ENCODE measurements at places on chromosomes 12 and 14.

- peak; percentile 72 for DNase-seq
These were observed 1016.4 kb downstream of the NRXN3 start for GRCh38 chr14:79186523-79186922.

DNA sequence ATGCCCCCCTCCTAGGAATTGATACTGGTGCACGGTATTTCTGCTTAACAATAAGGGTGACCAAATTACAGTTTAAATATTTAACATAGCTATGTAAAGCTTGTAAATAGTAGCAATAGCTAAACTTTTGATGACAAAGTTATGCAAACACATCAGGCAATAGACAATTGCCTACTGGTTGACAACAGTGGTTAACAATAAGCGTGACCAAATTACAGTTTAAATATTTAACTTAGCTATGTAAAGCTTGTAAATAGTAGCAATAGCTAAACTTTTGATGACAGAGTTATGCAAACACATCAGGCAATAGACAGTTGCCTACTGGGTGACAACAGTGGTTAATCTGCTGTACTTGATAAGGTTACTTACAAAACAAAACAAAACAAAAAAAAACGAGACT, 886.5 kb upstream of the FLRT2 start:
- no peak for DNase-seq

GRCh38 chr12:53983950-53984572, 885 bp upstream of the HOXC10 start:
- no peak for DNase-seq

- DNase-seq, result no peak
These were observed 57.7 kb downstream of the ETNK1 start for GRCh38 chr12:22682663-22683062.

DNA sequence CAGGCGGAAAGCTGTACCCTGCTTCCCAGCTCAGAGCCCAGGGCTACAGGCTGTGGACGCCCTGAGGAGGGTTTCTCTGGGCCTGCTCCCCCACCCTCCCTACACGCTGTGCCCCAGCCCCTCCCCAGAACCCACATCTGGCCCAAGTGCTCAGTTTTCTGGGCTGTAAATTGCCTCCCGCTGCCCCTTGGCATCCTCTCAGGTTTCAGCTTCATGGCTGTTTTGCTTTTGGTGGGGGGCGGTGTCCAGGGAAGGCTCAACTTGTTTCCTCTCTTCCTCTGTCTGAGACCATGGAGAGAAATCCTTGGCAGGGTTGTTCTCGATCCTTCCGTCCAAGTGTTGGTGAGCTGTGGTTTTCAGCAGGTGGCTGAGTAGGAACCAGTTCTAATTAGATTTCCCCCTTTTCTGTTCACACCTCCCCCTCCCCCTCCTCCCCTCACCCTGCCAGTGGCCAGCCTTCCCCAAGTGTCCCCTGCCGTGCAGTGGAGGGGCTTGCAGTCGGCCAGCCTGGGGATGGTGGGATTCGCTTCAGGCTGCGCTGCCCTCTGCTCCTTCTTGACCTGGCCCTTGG, 61.8 kb downstream of the TSPAN9 start:
- DNase-seq, result no peak

- DNase-seq, result no peak
These were observed 1248.3 kb upstream of the USP15 start for GRCh38 chr12:61011767-61012423.

- DNase-seq, result no peak
These were observed 153.7 kb upstream of the SLC38A2 start for GRCh38 chr12:46526233-46526632.

- DNase-seq, result no peak
These were observed 129.7 kb upstream of the GRIP1 start for GRCh38 chr12:66808606-66809005.

GRCh38 chr14:88040146-88040545, 35.2 kb downstream of the GPR65 start:
- DNase-seq, result no peak

DNA sequence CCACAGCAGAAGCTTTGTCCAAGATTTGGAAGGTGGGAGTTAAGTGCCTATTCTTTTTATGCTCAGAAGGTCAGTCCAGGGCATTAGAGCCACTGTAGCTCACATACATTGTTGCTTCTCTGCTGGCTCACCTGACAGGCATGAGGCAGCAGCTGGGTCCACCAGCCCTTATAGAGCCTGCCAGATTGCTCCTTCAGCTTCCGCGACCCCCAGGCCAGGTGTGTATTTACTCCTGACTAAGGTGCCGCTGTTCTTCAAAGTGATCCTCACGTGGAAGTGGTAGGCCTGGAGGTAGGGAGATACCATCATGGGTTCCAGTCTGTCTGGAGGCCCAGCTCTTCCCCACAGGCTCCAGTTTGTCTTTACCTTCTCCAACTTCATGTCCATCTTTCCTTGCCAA, 17.5 kb upstream of the CPM start:
- no peak for DNase-seq

DNA sequence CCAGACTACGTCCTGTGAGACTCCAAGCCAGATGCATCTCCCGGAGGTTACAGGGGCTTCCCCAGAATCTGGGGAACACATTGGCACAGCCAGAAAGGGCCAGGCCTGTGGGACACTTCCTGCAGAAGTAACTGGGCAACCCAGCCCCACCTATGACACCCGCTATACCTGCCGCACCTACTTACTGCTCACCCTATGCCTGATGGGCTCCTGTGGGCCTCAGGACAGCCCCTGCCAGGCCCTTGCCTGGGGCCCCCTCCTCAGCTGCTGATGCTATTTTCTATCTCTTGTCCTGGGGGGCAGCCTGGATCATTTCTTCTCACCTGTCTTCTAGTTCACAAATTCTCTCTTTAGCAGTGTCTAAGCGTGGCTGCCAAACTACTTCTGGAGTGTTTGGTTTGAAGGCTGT, 28.7 kb downstream of the JAG2 start:
- no peak for DNase-seq

GRCh38 chr14:22202313-22202712, 386.7 kb downstream of the DAD1 start:
- DNase-seq, result no peak

DNA sequence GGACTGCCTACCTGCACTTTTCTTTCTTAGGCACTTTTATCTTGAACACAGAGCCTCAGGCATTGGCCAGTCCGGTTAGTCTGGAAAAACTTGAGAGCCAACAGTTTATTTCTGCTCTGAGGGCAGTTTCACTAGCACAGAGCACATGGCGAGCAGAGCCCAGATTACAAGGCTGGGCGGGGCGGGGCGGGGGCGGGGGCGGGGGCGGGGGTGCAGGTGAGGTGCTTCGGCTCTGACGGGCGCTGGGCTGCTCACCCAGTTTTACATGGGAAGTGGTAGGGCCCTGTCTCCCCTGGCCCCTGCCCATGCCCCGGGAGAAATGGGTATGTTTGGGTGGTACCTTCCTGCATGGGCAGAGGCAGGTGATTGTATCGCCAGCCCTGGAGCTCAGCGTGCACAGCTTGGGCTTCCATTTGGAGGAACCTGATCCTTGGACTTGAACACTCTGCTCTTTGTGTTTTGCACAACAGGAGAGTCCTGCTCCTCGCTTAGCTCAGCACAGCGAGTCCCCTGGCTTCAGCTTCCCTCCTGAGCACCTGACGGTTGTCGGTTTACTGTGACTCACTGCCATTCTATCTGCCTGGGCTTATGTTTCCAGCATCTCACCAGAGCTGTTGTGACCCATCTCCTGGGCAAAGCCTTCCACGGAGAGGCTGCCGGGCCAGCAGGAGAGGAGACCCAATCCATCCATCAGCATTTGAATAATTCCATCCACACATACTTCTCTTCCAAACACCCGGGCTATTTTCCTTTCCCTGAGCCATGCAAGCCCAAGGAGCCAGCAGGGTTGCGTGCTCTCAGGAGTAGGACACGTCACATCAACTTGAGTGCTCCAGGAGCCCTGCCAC, 108.5 kb downstream of the ARF6 start:
- DNase-seq, result no peak

DNA sequence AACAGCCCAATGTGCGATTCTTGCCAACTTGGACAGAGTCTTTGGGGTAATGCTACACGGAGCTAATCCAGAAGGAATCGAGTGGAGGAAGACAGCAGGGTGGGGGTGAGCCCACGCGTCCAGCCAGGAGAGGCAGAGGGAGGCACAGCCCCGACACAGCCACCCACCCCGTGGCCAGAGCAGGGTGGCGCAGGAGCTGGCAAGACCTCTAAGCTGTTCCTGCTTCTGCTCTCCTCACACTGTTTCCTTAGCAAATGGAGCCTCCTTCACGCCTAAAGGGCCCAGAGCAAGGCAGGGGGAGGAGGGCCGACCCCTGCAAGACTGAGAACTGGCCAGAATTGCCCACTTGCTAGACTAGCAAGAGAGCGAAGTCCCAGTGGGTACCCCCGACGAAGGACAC, 91.5 kb downstream of the FBXL14 start:
- no peak for DNase-seq

DNA sequence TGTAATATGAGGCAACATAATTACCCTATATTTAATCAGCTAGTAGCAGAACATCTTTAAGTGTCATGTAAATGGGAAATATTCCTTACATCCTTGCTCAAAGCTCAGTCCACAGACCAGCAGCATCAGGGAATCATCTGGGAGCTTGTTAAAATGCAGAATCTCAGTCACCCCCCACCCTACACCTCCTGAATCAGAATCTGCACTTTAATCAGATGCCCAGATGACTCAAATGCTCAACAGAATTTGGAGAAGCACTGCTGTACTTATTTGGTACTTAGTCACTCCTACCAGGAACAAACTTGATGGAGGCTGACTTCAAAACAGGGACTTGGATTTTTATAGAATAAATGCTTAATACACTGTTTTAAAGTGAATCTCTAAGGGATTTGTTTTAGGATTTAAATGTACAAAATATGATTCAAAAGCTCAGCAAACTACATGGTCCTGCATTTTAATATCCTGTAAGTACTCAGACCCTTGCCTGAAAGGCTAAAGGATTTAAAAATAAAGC, 96.5 kb downstream of the ARMH4 start:
- no peak for DNase-seq

DNA sequence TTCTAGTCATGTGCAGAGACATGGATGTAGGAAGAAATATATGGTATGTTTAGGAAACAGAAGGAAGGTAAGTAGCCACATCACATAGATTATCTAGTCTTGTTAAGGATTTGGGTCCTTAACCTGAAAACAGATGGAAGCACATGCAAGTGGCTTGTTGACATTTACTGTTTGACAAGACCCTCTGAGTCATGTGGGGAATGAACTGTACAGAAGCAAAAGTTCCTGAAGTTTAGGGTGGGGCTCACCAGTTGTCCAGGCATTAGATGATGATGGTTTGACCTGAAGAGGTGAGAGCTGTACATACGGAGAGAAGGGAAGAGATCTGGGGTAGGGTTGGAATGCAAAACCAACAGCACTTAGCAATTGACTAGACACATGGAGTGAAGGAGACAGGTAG, 281.1 kb upstream of the GRIP1 start:
- DNase-seq, result no peak

- DNase-seq, result peak; percentile 25
These were observed 14.4 kb downstream of the RASSF9 start for GRCh38 chr12:85821759-85822158.

- DNase-seq, result no peak
These were observed 96.7 kb downstream of the CHST11 start for GRCh38 chr12:104553421-104553820.

DNA sequence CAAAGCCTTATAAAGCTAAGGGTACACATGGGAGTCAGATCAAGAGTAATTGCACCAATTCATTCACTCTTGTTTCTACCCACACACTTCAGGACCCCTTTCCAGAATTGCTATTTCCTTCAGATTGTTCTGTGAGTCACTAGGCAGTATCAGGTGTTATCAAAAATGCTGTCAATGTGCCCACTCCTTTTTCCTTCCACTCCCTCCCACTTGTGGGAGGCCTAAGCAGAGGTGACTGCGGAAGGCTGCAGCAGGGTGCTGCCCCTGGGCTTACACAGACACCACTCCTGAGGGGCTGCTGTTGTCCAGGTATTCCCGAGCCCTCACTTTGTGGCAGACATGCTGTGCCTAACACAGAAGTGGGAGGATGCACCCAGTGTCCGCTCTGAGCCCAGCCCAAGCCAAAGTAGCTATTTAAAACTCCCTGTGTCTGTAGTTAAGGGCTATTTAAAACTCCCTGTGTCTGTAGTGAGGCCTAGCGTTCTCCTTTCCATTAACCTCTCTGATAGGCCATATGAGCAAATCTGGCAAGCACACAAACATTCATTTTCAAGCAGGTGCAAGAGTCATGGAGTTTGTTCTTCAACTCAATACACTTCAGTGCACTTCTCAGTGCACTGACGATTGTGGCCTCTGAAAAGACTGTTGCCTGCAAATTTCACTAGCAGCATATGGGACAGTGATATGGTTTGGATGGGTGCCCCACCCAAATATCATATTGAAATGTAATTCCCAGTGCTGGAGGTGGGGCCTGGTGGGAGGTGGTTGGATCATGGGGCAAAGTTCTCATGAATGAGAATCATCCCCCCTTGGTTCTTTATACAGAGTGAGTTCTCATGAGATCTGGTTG, 117.8 kb downstream of the PHLDA1 start:
- DNase-seq, result no peak

GRCh38 chr14:54645639-54646038, 78.7 kb downstream of the SAMD4A start:
- no peak for DNase-seq

- DNase-seq, result no peak
These were observed 77.3 kb downstream of the NOS1 start for GRCh38 chr12:117284140-117284539.

DNA sequence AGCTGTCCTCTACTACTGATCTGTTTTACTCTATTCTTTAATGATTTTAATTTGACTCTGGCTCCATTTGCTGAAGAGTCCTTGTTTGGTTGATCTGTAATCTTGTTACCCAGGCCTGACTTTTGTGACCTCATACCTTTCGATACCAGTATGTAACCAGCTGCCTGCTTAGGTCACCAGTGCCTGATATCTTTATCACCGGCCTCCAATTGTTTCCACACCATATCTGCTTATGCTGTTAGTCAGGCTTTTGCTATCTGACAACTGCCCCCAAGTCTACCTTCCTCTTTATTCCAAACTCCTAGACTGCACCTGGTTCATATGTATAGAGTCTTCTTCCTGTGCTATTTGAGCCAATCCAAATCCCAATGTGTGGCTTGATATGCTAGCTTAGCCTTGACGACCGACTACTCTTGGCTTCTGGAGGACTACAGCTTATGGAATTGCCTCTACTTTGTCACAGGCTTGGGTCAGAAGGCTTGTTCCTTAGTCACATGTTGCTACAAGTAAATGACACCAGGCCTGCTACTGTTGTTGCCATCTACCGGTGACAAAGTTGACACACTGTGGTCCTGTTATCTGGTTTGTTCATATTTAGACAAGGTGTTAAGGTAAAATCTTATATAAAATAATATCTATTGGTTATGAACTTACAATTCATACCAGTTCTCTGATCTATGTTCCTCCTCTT, 193.9 kb downstream of the TRHDE start:
- DNase-seq, result no peak

- no peak for DNase-seq
These were observed 1.8 kb upstream of the LRFN5 start for GRCh38 chr14:41604721-41605531.

GRCh38 chr14:32078023-32078857, 1.1 kb downstream of the ARHGAP5 start:
- peak; percentile 48 for DNase-seq

DNA sequence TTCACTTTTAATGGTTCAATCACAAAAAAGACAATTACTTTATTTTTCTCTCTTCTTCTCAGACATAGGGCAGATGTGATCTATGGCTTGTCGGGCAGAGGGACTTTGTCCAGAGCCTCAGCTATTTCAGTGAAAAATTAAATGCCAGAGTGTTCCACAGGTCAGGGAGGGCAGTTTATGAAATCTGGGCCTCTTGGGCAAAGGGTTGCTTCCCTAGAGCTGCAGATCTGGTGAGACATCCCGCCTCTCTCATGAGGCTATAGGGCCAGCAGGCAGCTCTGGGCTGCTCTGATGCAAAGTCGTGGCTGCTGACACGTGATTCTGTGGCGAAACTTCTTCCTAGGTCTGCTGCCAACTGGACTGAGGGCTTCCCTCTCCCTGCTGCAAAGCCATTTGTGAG, 6.0 kb downstream of the CLMN start:
- DNase-seq, result peak; percentile 11
